Fibroblast of skin of back (primary cell): ENCODE measurements at places on chromosomes 1 and 21.
A peak's percentile ranks its signal among the peaks of the same experiment; 100 is the strongest.

- no peak for DNase-seq
Measured at GRCh38 chr1:94654919-94655318, 113.4 kb upstream of the F3 start.

GRCh38 chr1:156368889-156369684, at the start of gene RHBG:
TSS of gene RHBG (plus strand) at chr1:156369211. CDS start at chr1:156369250, 39 bp downstream.
- peak; percentile 18 for DNase-seq

DNA sequence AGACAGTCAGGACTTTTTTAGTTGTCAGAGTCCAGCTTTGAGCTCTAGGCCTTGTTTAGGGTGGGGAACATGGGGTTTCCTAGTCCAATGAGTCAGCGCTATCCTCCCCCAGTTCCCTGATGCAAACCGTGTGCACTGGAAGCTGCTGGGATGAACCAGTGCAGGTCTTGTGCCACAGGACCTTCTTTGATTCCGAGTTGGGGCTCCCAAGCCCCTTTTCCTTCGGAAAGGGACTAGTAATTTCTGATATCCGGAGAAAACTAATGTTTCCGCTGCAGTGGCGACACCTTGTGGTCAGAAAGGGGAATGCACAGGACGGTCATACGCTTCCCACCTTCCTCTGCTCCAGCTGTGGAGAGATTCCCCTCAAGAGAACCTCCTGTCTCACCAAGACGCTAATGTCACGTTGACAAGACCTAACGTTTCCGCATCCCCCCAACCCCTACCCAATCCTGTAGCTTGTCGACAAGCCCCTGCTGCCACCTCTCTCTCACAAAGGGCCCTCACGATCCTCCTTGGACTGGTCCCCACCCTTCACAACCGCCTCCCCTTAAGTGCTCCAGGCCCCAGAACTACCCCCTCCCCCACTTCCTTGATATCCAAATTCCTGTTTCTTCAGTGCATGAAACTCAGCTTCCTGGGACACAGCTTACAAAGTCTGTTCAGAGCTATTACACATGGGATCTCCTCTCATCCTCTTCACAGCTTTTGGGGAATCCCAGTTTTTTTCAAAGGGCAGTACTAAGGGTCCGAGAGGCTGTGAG, 30.9 kb downstream of the GPA33 start:
- peak; percentile 48 for DNase-seq

DNA sequence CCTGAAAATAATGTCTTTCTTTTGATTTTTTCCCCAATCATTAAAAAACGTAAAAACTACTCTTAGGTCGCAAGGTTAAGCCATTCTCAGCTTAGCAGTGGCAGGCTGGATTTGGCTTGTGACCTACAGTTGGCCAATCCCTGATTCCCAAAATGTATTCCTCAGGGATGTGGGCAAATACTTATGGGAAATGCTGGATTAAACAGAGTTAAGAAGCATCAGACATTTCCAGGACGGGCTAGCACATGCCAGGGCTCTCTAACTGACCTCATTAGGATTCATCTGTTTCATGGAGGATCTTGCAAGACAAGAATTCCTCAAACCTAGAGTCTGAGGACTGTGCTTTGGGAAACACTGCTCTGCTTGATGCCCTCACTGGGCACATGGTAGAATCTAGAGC, 982 bp upstream of the IL24 start:
- DNase-seq: no peak

GRCh38 chr1:52191395-52191965, 49.6 kb downstream of the ZFYVE9 start:
- DNase-seq: no peak

DNA sequence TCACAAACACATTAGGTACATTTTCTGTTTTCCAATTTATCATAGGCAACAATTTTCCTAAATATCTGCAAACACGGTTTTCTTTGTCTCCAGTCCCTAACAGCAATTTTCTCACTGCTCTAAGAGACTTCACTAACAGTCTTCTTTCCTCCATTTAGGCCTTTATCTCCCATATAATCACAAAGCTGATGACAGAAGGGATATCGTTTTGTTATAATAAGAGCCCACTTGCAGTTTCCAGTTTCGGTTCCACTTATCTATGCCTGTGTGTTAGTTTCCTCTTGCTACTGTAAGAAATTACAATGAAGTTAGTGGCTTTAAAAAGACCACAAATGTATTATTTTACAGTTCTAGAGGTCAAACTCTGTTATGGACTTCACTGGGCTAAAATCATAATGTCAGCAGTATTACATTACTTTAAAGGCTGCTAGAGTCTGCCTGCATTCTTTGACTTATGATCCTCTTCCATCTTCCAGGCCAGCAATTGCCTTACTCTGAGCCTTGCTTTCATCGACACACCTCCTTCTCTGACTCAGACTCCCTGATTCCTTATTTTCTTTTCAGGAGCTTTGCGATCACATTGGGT, 549.3 kb downstream of the NCAM2 start:
- DNase-seq: peak; percentile 0

DNA sequence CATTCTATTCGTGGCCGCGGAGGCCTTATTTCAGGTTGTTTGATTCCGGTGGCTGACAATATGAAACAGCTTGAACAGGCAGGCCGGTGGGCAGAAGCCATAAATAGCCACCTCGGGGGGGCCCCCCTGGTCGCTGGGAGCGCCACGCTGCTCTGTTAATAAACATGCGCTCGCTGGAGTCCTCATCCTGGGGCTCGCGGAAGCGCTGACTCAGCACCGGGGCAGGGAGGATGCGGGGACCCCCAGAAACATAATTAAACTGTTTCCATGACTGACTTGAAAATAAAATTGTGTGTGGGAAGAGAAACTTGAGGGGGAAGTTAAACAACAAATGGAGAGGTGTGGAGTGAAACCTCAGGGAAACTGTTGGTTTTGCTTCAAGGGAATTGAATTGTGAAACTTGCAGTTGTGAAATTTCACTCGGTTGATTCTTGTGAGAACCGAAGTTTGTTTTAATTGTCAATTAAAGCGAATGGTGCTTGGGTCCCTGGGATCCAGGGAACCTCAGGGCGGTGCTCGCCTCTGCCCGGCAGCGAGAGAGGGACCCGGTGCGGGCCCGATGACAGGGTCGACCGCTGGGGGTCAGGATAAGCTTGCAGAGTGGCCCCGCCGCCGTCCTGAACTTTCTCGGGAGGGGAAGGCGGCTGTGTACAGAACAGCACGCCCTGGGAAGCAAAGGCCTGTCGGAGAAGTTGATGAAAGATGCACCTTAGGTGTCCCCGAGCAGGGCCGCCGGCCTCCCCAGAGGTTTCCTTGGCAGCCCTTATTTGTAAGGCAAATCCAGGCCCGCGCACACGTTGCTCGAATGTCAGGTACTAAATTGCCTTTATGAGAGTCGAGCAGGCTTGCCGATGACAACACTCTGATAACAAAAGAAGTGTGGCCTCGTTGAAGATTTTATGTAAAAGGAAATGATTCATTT, 176.9 kb upstream of the LMO4 start:
- DNase-seq: peak; percentile 70

GRCh38 chr21:14825514-14825974, 239.3 kb downstream of the NRIP1 start:
- no peak for DNase-seq

DNA sequence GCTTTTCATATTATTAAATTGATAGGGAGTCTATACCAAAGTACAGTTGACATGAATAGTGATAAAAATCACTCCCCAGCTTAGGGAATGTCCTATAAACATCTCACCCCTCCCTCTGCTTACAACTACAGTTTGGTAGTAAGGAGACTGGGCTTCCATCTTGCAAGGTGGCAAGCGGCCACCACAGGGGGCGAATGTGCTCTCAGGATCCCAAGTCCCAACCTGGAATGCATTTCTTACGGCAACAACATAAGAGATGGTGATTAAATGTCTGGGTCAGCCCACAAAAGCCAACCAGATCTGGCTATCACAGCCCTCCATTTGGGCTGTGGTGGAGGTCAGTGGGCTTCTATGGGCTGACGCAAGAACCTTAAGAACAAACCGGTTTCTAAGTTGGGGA, 68.0 kb downstream of the SMYD2 start:
- no peak for DNase-seq

GRCh38 chr1:209411491-209411929, 172.0 kb upstream of the CAMK1G start:
- DNase-seq: peak; percentile 60
